ENCODE measurements at places on chromosomes 3 and 15.

DNA sequence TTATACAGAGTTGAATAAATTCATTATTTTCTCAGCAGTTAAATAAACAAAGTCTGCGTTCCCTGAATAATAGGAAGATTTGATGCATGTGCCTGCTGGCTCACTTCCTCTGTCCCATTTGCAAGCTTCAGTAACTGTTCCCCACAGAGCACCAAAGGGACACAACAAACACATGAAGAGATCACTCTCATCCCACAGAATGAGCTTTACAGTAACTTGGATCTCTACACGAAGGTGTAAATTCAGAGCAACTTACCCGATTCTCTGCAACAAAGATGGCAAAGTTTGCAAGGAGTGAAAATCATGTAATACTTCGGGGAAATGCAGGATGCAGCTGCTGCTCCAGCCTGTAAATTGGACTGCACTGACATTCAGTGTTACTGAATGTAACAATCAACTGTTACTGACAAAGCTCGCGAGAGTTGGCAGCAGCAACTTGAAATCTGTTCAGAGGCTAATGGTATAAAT is at the start of gene BCHE:
Gene BCHE, minus strand, starts transcription at position 366 of the 468 bp plus-strand sequence. CDS start 6,390 bp downstream, outside the sequence.
- peak; percentile 32 for DNase-seq

- DNase-seq = no peak
These were observed 502.1 kb downstream of the ZBBX start for GRCh38 chr3:166877971-166878370.

DNA sequence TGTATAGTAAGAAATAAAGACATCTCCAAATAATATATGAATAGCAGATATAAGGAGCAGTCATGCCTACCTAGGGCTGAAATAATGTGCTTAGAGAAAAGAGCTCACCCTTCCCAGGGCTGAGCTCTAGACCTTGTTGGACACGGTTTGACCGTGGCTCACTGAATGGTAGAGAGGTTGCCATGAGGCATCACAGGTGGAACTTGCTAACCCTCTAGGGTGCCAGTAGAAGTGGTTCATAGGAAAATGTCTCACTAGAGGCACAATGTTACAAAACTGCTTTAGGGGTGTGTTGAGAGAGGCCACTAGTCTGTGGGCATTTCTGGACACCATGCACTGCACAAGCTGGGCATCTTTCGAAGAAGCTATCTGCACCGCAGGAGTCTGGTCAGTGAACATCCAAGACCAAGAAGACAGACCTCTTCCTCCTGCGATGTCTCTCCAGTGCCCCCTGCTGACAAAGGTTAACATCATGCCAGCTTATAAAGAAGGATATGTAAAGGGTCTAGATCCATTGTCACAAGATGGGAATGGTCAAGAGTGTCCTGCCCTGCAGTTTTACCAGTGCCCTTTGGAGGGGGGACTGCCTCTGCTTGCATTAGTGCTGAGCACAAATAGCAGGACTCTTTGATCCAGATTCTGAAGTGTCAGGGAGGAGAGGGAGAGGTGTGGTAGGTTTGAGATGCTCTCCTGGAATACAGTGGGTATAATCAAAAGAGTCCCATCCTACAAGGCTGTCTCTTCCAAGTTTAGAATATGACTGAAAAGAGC is 266.8 kb downstream of the ZNF385D start:
- DNase-seq = no peak

GRCh38 chr15:66821307-66821706 is 119.3 kb downstream of the SMAD6 start:
- DNase-seq = no peak

- no peak for DNase-seq
These were observed 179.0 kb downstream of the P3H2 start for GRCh38 chr3:189941679-189942078.

DNA sequence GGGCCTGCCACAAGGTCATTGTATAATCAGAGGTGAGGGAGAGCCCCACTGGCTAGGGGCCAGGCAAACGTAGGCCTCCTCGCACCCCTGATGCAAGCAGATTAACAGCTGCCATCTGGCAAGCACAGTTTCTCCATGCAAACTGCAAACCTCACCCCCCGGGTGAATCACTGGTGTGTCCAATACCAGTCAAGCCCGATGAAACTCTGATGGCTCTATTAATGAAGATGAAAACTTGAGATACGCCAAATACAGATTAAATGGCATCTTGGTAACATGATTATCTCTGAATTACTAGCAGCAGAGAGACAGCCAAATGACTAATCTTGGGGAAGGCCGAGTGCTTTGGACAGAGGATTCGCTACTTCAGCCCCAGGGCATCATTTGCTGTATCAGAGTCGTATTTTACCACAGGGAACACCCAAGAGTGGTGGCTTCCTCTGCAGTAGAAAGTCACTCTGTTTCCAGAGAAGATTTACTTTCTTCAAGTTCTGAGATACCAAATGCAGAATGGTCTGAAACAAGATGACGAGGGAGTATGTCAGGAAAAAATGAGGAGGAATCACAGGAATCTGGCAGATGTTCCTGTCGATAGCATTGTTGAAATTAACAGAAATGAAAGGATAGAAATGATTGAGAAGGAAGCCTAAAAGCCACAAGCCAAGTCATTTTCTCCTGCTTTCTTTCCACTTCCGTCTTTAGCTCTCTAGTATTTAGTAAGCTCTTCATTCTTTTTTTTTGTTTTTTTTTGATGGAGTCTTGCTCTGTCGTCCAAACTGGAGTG is 96.2 kb upstream of the NR2F2 start:
- no peak for DNase-seq

GRCh38 chr3:56357266-56357665 is 111.0 kb downstream of the ERC2 start:
- no peak for DNase-seq

- no peak for DNase-seq
These were observed 294.6 kb downstream of the MEX3B start for GRCh38 chr15:81751256-81751655.

GRCh38 chr3:24678021-24678420 is 183.4 kb upstream of the THRB start:
- DNase-seq = no peak

DNA sequence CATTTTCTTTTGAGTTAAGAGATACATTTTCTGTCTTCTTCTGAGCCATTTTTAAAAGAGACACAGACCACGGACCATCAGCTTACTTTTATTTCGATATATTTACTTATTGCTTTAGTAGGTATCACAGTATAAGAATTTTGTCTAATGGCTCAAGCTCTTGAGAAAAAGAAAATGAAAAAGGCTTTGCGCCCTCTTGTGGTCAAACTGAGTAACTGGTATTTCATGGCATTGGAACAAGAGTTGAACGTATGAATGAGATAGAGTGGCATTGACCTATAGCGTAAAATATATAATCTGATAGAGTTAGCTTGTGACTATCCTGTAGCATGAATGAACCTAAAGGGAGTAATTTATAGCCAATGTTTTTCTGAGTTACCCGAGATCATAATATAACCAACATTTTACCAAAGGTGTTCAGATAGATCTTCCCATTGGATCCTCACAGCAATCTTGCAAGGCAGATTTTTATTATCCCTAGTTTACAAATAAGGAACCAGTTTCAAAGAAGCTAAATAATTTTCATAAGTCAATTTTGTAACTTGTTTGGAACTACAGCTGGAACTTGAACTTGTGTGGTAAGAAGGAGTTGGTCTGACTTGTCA is 154.6 kb downstream of the POLR2M start:
- no peak for DNase-seq

DNA sequence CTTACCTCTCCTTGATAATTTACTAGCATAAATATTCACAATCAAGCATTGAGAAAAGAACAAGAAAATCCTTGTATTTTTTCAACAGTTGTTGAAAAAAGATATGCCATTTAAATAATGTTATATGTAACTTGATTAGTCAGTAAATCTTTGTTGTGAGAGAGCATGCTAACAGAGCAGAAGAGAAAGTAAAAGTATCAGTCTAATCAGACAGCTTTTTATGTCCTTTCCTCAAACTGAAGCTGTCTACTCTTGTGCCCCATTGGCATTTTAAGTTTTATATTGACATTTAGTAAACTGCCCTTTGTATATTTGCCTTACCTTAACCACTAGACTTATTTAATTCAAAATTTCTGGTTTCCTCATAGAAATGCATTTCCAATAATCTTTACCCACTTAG is 668.7 kb downstream of the OTOL1 start:
- no peak for DNase-seq

GRCh38 chr15:66907826-66908743 is 157.3 kb upstream of the SMAD3 start:
- DNase-seq = peak; percentile 46

GRCh38 chr3:134340362-134340981 is 33.8 kb downstream of the AMOTL2 start:
- no peak for DNase-seq

GRCh38 chr15:69658411-69658945 is 205.9 kb downstream of the RPLP1 start:
- DNase-seq = no peak

- DNase-seq = no peak
These were observed 369.4 kb downstream of the NTRK3 start for GRCh38 chr15:87887177-87887576.

GRCh38 chr3:19347671-19348070 is 199.4 kb downstream of the KCNH8 start:
- DNase-seq = no peak

GRCh38 chr15:100048736-100049135 is 293.0 kb downstream of the ADAMTS17 start:
- no peak for DNase-seq

DNA sequence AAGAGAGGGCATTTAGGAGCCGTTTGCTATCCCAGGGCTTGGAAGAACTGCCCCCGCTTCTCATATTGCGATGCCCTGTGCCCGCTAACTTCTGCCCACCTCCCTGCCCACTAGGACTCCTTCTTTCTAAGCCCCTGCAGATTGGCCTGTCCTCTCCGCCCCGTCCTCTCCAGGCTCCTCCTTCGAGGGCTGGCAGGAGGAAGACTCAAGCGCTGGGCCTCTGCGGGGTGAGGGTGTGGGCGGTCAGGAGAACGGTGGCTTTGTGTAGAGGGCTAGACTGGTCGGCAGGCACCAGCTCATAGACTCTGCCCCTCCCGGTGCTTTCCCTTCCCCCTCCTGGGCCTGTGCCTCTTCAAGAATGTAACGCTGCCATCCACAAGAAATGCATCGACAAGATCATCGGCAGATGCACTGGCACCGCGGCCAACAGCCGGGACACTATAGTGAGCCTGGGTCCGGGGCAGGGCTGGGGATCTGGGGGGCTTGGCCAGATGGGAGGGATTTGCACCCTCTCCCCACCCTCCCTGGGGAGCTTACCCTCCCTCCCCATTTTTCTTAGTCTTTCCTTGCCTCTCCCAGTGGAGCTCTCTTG is 21.9 kb downstream of the PRKCD start:
- DNase-seq = no peak

DNA sequence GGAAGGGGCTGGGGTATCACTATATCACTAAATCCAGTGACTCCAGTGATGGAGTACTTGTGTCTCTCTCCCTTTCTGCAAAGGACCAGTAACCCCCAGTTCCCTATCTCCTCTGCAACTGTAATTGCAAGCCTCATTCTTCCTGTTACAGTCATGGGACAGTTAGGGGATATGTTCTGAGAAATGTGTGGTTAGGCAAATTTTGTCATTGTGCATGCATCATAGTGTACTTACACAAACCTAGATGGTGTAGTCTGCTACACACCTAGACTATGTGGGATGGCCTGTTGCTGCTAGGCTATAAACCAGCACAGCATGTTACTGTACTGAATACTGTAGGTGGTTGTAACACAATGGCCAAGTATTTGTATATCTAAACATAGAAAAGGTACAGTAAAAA is 2.2 kb downstream of the VPS8 start:
- DNase-seq = no peak

DNA sequence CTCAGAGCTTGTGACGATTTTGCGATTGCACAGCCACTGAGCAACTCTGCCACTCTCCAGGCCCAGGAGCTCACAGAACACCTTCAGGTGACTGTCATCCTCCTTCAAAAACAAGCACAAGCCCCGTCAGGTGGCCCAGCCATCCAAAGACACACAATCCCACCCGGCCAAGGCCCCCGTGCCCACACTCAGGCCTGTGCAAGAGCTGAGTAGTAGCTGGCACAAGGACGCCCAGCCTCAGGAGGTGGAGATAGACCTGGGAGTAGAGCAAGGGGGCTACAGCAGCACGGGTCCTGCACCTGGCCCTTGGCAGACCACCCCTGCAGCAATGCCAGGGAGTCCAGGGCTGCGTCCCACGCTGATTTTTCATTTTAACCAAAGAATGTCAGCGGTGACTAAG is 34.6 kb downstream of the MYO5C start:
- no peak for DNase-seq

GRCh38 chr15:64665179-64665578 is 110.2 kb downstream of the RBPMS2 start:
- DNase-seq = no peak

DNA sequence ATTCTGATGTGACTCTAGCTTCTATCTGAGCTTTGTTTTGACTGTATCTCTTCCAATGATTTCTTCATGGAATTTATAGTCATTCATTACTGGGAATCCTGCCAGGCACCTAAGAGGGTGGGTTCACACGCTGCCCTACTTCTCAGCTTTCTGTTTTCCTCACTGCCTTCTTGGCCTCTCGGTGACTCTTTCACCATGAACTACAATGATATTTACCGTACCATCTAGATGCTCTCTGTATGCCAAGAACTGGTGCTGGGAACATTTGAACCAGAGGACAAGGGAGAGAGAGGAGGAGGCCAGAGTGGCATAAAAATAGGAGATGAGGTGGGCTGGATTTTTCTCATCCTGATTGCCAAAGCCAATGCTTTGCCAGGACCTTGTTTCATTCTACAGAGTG is 280.0 kb upstream of the P2RY1 start:
- DNase-seq = no peak
